GM12891 (cell line): ENCODE measurements at places on chromosomes 7 and 10.

GRCh38 chr10:86960863-86961434, 2.5 kb downstream of the SNCG start:
- DNase-seq = no peak

DNA sequence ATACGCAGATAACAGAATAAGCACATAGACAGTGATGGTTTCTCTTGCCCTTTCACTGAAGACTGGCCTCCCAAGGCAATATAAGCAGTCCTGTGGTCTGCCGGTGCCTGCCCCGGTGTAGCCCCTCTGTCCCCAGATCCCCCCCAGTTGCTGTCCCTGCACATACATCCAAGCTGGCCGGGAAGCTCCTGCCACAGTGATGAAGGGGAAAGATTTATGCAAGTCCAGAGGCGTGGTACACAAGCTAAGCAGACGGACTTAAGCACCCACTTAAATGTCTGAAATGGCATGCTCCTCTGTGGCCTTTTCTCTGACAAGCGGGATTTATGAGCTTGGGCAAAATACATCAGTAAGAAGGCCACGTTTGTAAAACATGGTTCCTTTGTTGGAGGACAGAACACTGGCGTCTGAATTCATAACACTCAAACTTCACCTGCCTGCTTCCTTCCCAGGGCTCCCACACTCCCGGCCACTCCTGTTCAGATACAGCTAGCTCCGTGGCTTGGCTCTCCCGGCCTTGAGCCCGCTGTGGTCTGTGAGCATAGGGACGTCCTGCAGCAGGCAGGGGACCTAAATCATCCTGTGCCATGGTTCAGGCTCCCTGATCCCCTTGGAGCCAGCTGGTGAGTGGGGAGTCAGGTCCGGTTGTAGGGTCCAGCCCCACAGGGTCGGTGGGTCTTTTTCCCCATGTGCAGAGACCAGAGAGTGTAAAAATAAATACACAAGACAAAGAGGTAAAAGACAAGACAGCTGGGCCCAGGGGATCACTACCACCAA, 61.7 kb upstream of the PPP2R2D start:
- no peak for DNase-seq

GRCh38 chr7:156168434-156168833, 356.2 kb upstream of the SHH start:
- no peak for DNase-seq

DNA sequence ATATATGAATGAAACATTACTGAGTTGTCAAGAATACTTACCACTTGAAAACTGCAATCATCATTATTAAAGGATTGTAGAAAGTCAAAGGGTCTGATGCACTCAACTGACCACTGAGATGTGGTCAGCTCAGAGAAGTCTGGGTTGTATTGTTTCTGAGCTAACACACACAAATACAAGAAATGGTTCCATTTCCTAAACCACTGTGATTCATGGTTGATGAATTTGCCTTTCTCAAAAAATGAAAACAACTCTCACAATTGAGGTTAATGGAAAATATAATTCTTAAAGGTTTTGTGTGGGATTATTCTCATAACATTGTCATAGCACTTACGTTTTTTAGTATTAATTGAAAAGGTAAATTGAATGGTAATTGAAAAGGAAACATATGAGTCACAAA, 45.6 kb upstream of the TAS2R16 start:
- no peak for DNase-seq

GRCh38 chr10:26858707-26859034, 2.1 kb downstream of the ABI1 start:
- no peak for DNase-seq

- DNase-seq = no peak
Measured at GRCh38 chr7:139046143-139046542, 10.3 kb upstream of the ZC3HAV1L start.

GRCh38 chr10:43395571-43396060, 13.4 kb downstream of the HNRNPF start:
- DNase-seq = no peak

DNA sequence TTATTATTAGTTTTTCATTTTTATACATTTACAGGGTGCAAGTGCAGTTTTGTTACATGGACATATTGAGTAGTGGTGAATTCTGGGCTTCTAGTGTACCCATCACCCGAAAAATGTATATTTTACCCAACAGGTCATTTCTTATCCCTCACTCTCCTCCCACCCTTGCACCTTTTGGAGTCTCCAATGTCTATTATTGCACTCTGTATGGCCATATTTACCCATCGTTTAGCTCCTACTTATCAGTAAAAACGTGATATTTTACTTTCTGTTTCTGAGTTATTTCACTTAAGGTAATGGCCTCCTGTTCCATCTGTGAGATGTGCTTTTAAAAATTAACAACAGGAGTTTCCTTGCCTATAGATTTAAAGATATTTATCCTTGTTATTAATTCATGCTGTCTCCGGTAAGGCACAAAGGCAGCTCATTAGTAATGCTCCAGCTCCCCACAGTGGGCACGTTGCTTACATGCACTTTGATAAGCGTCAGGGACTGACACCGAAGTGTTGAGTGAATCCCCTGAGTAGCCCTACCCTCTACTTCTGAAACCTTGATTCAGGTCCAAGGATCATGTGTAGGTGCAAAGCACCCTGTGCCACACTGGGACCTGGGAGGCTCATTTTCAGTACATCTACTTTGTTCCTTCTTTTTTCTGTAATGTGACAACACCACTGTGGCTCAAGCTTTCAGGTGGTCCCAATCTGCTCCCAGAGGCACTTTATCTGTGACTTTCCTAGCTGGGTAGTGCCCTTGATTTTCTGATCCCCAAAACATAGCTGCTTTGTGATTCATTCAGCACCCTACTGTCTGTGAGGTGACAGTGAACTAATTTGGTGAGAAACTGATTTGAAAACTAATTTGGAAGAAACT, 27.3 kb downstream of the HYAL4 start:
- DNase-seq = no peak

GRCh38 chr7:96921231-96921630, 84.1 kb upstream of the DLX6 start:
- DNase-seq = no peak

DNA sequence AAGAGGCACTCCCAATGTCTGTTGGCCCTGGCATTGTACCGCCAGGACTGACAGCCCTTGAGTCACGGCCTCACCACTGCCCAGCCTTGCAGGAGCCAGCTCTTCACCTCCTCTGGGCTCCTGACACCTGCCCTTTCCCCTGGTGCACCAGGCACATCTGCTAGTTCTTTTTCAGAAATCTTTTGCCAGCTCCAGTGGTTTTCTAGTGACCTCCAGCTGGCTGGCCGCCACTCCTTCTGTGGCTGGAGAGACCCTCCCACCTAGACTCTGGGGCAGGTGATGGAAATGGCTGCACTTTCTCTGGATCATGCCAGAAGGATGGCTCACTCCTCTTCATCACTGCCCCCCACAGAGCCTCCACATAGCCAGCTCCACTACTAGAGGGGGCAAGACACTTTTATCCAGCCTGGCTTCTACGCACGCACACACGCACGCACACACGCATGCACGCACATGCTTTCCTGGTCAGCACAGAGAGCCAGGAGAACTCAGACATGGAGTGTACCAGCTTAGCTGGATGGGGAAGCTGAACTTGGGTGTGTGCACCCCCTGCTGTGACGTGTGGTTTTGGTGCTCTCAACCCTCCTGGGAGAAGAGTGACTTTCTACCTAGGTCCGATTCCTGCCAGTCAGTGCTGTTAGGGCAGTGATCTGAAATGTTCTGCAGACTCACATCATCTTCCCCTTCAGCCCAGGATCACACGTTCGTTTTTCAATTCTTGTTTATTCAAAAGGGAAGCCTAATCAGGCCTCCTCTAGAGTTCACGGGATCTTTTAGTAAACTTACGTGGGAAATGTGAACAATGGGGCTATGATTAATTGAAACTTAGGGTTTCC, 222.0 kb downstream of the PRPF18 start:
- no peak for DNase-seq

- DNase-seq = no peak
Measured at GRCh38 chr7:37229381-37229780, 219.3 kb downstream of the ELMO1 start.

- no peak for DNase-seq
Measured at GRCh38 chr7:116386674-116387073, 112.9 kb upstream of the CAV2 start.

- no peak for DNase-seq
Measured at GRCh38 chr10:34609287-34609940, 205.7 kb downstream of the PARD3 start.

DNA sequence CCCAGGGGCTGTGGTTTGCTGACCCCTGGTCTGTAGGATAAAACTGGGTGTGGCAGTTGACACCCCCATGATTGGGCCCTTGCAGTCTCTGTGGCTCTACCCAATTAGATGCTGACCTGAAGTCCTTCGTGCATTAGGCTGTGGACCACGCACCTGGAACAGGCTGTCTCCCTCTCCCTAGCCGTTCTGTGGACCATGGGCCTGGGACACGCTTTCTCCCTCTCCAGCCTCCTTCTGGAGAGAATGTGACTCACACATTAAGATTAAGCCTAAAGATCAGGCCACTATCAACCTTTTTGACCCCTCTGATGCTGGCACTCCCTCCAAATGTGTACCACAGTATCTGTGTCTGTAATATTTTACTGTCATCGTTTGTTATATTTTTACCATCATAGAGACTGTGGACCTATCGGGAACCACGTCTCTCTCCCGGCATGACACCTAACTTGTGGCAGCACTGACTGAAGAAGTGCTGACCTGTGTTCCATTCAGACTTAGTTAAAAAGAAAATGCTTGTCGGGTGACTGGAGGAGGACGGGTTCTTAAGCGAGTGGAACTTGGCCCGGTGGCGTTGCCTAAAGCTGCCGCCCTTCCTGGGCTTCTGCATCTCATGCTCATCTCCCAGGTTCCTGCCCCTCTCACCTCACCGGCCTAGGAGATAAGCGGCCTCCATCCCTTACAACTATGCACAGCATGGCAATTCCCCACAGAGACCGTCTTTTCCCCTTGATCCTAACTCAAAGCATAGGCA, 92.8 kb downstream of the WDR37 start:
- no peak for DNase-seq

DNA sequence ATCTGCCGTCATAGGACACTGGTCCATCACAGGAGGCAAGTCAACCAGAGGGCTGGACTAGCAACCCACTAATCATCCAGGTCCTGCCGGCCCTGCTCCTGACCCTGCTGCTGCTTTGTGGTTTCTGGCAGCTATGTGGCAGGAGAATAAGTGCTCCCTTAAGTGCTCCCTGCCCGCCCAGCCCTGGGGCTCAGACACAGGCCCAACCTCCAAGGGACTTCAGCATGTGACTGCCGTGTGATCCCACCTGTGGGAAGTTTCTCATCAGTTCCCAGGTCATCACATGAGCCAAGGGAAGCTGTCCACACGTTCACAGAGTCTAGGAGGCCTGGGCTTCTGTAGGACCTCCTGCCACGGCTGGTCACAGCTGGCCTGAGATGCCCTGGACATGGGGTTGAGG, 34.2 kb upstream of the ZNF488 start:
- no peak for DNase-seq

DNA sequence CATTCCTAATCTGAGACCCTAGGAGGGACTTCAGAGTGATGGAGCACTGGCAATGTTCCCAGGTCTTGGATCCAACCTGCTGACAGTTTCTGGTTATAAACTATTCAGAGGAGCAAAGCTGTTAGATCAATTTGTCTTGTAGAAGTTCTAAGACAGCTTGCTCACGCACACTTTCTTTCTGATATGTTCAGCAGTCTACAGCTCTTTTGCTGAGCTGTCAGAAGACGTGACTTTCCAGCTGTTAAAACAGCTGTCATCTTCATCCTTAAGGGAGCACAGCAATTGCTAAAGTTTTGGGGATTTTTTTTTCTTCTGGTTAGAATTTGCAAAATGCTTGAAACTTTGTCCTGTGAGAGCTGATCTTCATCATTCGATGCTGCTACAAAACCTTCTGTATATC, 823.1 kb downstream of the SORCS1 start:
- DNase-seq = no peak

- no peak for DNase-seq
Measured at GRCh38 chr10:124624466-124624865, 119.7 kb downstream of the FAM53B start.

DNA sequence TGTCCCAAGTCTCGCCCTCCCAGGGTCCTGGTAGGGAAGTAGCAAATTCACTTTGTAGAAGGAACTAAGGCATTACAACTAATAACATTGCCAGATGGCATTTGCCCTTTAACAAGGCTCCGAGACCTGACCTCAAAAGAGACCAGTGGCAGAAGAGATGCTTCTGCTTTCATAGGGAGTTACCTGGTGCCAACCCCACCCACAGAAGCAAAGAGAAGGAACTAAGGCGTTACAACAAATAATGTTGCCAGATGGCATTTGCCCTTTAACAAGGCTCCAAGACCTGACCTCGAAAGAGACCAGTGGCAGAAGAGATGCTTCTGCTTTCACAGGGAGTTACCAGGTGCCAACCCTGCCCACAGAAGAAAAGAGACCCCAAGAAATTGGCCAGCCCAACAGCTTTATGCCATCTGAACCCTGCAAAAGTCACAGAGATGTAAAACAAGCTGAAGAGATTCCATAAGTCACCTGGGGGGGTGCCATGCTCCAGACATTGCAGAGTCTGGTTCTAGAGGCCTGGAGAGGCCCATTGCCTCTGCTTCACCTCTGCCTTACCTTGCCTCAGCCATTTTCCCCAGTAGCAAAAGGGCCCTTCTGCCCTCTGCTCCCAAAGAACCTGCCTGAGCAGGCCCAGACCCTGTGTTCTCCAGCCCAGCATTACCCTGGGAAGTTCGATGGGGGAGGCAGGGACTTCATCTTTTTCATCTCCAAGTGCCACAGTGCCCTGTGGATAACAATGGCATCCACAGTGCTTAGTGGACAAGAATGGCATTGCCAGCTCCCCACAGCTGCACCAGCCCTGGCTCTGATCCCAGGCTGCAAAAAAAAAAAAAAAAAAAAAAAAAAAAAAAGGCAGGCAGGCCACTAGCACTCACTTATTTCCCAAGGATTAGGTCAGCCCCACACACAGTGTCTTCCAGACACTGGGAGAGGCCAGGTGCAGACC, 179.5 kb upstream of the PLXNA4 start:
- DNase-seq = no peak

DNA sequence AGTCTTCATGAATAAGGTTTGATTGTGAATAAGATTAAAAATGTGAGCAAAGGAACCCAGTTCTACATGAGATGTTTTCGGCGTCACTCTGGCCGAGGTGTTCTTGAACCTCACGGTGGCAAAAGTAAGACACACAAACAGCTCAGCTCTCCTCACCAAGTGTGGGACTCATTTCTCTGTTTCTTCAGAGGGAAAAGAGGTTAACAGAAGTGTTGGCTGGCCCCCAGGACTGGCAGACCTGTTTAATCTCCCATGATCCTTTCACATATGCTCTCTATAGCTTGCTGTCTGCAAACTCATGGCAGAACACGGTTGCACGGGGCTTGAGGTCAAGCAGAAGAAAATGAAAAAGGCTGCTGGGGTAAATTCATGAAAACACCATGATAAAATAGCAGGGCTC, 394.4 kb downstream of the CALN1 start:
- DNase-seq = no peak

GRCh38 chr10:80410578-80411145, 2.3 kb downstream of the PRXL2A start:
- DNase-seq = no peak

DNA sequence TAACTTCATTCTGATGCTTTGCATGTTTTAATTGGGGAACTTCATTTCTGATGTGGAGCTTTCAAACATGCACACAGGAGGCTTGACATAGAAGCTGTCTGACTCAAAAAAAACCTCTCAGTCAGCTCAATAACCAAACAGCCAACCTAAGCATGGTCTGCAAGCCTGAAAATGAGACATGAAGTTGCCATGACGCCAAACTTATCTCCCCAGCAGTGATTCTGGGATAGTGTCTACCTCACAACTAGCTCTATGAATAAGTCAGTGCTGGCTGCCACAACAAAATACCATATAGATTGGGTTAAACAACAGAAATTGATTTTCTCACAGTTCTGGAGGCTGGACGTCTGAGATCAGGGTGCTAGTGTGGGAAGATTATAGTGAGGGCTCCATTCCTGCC, 244.2 kb downstream of the CCDC3 start:
- DNase-seq = no peak
